DMS 273 treated with DMSO at 0.1 percent for 48 hours (cell line): ENCODE measurements at places on chromosomes 2 and 18.

DNA sequence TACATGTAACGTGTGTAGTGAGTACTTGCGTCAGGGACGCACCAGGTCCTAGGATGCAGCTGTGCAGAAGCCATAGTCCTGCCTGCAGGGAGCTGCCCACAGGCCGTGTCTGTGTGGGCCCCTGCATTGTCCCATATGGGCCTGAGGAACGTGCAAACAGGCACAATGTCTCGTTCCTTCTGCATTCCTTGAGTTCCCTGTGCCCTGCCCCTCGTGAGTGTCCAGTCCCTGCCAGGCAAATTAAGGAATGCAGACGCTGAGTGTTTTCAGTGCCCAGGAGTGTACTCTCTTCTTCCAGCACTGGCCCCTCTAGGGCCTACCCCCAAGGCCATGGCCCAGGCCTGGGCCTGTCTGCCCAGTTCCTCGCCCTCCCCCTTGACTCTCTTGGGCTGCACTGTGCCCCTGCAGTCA is 61.8 kb downstream of the FAM168B start:
- no peak for DNase-seq

- no peak for DNase-seq
Observed at GRCh38 chr2:86052676-86053075, 53.0 kb downstream of the POLR1A start.

DNA sequence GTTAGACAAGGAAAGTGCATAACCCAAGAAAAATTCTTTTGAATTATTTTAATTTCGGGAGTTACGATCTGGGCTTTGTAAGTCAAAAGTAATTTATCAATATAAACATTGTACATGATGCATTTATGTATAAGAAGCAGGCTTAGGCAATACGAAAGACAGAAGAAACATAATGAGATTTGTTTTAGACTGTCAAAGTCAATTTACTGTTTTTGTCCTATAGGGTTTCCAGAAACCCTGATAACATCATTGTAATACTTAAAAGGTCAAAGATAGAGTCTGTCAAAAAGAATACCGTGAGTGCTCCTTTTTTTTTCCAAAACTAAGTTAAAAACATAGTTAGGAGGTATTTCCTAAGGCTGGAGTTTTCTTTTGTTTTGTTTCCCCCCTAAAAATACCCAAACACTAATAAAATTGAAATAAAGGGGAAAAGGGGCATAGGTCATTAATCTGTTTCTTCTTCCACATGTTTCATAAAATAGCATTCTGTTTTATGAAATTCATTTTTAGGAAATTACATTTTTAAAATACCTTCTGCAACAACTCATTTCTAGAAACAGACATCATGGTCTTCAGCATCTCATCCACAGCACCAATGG is 16.1 kb downstream of the C1D start:
- no peak for DNase-seq

DNA sequence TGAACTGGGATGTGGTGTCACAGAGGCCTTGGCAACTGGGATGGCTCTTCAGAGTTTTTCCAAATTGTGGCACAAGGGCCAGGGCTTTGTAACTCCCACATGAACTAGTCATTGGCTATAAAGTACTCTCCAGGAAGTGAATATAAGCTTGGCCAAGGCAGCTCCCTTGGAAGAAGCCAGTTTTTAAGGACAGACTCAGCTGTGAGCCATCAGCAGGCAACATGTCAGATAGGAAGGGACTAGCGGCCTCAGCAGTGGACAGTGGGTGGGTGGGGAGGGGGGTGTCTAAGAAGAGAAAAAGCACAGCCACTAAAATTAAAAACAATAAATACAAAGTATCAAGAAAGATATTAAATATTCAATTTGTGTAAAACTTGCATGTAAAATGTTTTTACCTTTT is 691.1 kb upstream of the PIK3C3 start:
- DNase-seq = no peak

- no peak for DNase-seq
Observed at GRCh38 chr2:72722492-72723070, 103.3 kb downstream of the EXOC6B start.
